ENCODE measurements at places on chromosomes 16 and 17. TPM values are rescaled to one million over a fixed set of nuclear protein-coding genes. Genes with fewer than 3 reads are reported as not detected.

- H3K36me3 ChIP-seq: no peaks in the 10 kb centered on the region
- H3K27me3 ChIP-seq: peaks cover 17% of the 10 kb centered on the region
- no peak for DNase-seq
- no peak overlapping the region for H3K27ac ChIP-seq
- H3K4me3 ChIP-seq: no peak overlapping the region
- H3K4me1 ChIP-seq: no peaks in the 10 kb centered on the region
Measured at GRCh38 chr17:17004251-17004996, 32.5 kb upstream of the TNFRSF13B start.

DNA sequence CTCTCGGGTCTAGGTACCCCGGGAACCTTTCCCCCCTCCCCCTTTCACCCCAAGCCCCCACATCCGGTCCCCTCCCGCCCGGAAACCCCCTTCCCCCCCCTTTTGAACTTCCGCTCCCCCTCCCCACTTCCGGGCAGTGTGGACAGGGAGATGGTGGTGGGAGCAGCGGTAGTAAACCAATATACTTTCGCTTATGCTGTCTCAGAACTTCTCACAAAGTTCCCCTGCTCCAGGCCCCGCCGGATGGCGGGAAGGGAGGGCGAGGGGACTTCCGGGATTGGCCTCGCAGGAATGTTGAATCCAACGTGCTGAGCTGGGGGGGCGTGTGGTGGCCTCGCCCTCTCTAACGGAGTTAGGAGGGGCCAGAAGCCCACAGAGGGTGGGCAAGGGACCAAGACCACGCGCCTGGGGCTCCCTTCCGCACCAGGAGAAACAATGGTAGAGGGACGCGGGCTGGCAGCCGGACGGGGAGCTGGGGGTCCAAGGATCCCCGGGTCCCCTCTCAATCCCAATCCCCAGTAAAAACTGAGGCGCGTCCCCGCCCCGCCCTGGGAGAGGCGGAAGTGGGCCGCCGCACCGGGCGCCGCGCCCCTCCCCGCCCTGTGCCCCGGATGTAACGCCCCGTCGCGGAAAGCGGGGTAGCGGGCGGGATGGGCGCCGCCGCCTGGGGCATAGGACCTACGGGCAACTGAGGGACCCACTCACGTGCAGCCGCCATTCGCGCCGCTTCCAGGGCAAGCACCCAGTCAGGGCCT, 742 bp downstream of the PFN1 start:
- peaks cover 8% of the 10 kb centered on the region for H3K36me3 ChIP-seq
- H3K27me3 ChIP-seq: no peaks in the 10 kb centered on the region
- peak; percentile 64 for DNase-seq
- H3K27ac ChIP-seq: peak overlapping the region; percentile 97
- peaks cover 29% of the 10 kb centered on the region for H3K4me1 ChIP-seq

GRCh38 chr16:57061084-57061905, 31.1 kb upstream of the CPNE2 start:
- no peak overlapping the region for H3K27ac ChIP-seq
- no peaks in the 10 kb centered on the region for H3K4me1 ChIP-seq
- H3K27me3 ChIP-seq: no peaks in the 10 kb centered on the region
- no peak overlapping the region for H3K4me3 ChIP-seq
- no peak for DNase-seq

DNA sequence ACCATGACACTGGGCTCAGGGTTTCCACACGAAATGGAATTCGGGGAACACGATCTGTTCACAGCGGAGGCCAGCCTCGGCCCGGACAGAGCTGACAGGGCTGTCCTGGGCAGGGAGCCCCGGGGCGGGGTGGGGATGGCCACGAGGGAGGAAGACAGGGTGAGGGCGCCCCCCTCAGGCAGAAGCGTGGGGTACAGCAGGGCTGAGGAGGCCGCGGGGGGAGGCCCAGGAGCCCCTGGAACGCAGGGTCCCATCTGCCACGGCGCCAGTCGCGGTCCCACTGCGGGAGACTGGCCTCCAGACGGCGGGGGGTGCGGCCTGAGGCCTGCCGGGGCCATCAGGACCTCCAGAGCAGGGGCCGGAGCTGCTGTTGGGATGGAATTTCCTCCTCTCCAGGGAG, 75.9 kb downstream of the LMF1 start:
- H3K27ac ChIP-seq: no peak overlapping the region
- H3K4me3 ChIP-seq: no peak overlapping the region
- no peaks in the 10 kb centered on the region for H3K4me1 ChIP-seq
- DNase-seq: no peak

CHST5 gene
- not detected for total RNA-seq

FOXF1 gene
- total RNA-seq: 0.15 TPM

EPX gene
- total RNA-seq: 0.13 TPM

Data from T-cell (primary cell).